ENCODE measurements at places on chromosomes 6 and 20. TPM values are rescaled to one million over a fixed set of nuclear protein-coding genes. Genes with fewer than 3 reads are reported as not detected.

DNA sequence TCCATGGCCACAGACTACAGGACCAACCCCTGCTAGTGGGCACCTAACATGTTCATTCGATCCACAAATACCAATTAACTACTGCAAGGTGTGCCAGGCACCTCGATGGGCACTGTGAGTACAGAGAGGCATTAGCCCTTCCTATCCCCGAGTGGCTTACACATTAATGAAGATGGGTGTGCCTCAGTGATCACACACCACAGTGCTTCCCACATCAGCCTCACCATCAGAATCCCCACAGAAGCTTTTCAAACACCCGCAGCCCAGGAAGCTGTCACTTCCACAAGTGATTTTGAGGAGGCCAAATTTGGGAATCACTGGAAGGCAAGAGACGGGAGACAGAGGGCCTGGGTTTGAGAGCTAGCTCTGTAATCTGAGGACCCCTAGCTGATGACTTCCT lies 23.7 kb downstream of the EZR start:
- H3K4me1 ChIP-seq: peaks cover 40% of the 10 kb centered on the region
- no peak overlapping the region for H3K4me3 ChIP-seq
- H3K36me3 ChIP-seq: no peaks in the 10 kb centered on the region
- DNase-seq: no peak
- no peaks in the 10 kb centered on the region for H3K27me3 ChIP-seq
- no peak overlapping the region for H3K27ac ChIP-seq

- H3K36me3 ChIP-seq: no peaks in the 10 kb centered on the region
- no peak overlapping the region for H3K4me3 ChIP-seq
- H3K4me1 ChIP-seq: no peaks in the 10 kb centered on the region
- DNase-seq: no peak
- no peaks in the 10 kb centered on the region for H3K27me3 ChIP-seq
- no peak overlapping the region for H3K27ac ChIP-seq
These were observed 142.6 kb downstream of the MRPL14 start for GRCh38 chr6:43984442-43985321.

GRCh38 chr6:146028252-146028795 lies 538 bp upstream of the GRM1 start:
- no peak overlapping the region for H3K4me3 ChIP-seq
- H3K36me3 ChIP-seq: no peaks in the 10 kb centered on the region
- DNase-seq: peak; percentile 74
- no peaks in the 10 kb centered on the region for H3K27me3 ChIP-seq
- H3K27ac ChIP-seq: no peak overlapping the region

- DNase-seq: no peak
- no peaks in the 10 kb centered on the region for H3K4me1 ChIP-seq
- H3K4me3 ChIP-seq: no peak overlapping the region
- H3K27ac ChIP-seq: no peak overlapping the region
These were observed 860.3 kb upstream of the SLC35B3 start for GRCh38 chr6:9295644-9296043.

GRCh38 chr20:49567421-49568277 lies at the start of gene PTGIS:
Gene PTGIS, minus strand, starts transcription at chr20:49568137. Its CDS starts 21 bp downstream, at chr20:49568116.
- peak within 1 kb of the TSS; percentile 61 for H3K4me3 ChIP-seq
- DNase-seq: no peak
- H3K27ac ChIP-seq: peak within 1 kb of the TSS; percentile 84
- H3K27me3 ChIP-seq: no peaks in the 10 kb centered on the region

Gene HRH3
- total RNA-seq: 1.1 TPM

DNA sequence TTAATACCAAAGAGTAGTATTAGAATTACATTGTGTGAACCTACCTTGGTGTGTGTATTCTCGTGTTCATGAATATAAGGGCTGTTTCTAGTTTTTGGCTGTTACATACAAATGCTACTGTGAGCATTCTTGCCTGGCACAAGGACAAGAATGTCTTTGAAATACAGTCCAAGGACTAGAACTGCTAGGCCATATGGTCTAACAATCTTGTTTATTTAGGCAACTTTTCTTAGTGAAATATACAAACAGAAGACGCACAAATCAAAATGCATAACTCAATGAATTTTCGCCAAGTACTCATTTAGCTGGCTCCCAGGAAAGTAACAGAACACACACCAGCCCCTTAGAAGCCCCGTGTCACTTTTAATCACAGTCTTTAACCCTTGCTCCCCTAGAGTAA lies 28.5 kb downstream of the KDM1B start:
- H3K27ac ChIP-seq: no peak overlapping the region
- H3K36me3 ChIP-seq: no peaks in the 10 kb centered on the region
- H3K27me3 ChIP-seq: no peaks in the 10 kb centered on the region
- no peak overlapping the region for H3K4me3 ChIP-seq

DNA sequence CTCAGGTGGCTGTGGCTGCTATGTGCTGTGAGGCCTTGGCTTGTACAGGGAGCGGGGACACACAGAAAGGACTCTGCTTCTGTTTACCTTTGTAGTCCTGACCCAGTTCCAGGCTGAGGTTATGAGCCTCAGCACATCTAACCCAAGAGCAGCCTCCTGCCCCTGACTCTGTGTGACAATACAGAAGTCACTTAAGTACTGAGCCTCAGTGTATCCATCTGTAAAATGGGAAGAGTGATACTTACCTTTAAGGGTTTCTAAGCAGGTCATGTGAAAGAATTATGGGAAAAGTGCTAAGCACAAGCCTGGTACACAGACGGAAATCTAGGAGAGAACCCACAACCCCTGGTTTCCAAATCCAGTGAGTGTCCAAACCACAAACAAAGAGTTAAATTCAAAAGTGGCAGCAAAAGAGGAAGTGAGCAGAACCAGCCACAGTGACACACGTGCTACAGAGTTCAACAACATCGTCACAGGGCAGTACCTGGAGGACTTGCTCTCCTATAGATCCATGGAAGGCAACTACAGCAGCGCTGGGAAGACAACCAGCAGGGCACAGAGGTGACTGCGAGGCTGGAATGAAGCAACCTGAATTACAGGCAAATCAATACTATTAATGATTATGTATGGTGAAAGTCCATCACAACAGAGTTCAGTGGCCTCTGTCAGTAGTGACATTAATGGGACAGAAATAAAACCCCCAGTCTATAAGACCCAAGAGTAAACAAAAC lies 12.5 kb downstream of the TRIM26 start:
- no peaks in the 10 kb centered on the region for H3K27me3 ChIP-seq
- H3K4me3 ChIP-seq: no peak overlapping the region
- no peaks in the 10 kb centered on the region for H3K36me3 ChIP-seq
- no peak for DNase-seq
- H3K27ac ChIP-seq: no peak overlapping the region

- H3K4me1 ChIP-seq: no peaks in the 10 kb centered on the region
- no peaks in the 10 kb centered on the region for H3K36me3 ChIP-seq
- no peaks in the 10 kb centered on the region for H3K27me3 ChIP-seq
- no peak for DNase-seq
- H3K27ac ChIP-seq: no peak overlapping the region
- H3K4me3 ChIP-seq: no peak overlapping the region
These were observed 300.9 kb upstream of the PRDM1 start for GRCh38 chr6:105785066-105785811.

Gene ATRN
- total RNA-seq: 42.7 TPM

Gene TRIM31
- total RNA-seq: 4.0 TPM

- no peak overlapping the region for H3K27ac ChIP-seq
- H3K4me1 ChIP-seq: no peaks in the 10 kb centered on the region
- DNase-seq: no peak
- no peaks in the 10 kb centered on the region for H3K27me3 ChIP-seq
- H3K36me3 ChIP-seq: no peaks in the 10 kb centered on the region
- H3K4me3 ChIP-seq: no peak overlapping the region
These were observed 590.0 kb upstream of the NOX3 start for GRCh38 chr6:156045401-156046267.

DNA sequence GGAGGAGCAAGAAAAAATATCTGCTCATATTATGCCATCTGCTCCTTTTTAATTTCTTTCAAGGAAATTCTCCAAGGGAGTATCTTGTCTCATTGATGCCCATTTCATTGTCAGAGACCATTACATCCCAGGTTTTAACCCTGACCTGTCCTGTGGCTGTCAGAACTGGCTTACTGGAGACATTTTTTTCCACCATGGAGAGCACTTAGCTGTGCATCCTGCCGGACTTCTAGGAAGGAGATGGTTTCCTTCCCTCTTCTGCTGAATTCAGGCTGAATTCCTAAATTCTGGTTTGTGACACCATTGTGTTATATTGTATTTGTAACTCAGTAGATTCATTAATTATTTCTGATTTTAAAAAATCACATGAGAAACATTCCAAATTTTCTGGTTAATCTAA lies 70.3 kb downstream of the NKAIN2 start:
- no peaks in the 10 kb centered on the region for H3K27me3 ChIP-seq
- H3K36me3 ChIP-seq: no peaks in the 10 kb centered on the region
- H3K27ac ChIP-seq: no peak overlapping the region
- no peak overlapping the region for H3K4me3 ChIP-seq

DNA sequence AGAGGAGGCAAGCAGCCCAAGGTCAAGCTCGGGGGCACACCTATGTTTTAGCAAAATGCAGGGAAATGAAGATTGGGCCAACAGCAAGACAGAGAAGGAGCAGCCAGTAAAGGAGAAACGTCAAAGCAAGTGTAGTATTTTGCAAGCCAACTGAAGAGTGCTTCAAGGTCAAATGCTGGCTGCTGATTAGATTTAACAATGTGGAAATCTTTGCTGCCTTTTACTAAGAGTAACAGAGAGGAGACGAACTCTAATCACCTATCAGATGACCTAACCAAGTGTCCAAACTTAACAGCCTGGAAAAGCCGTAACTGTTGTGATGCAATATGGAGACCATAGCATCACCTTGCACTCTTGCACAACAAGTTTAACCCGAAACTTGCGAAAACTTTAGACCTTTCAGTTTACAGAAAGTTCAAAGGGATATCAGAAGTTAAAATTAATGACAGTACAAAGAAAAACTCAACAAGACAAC lies 30.4 kb downstream of the AKIRIN2 start:
- no peak overlapping the region for H3K27ac ChIP-seq
- no peaks in the 10 kb centered on the region for H3K4me1 ChIP-seq
- no peaks in the 10 kb centered on the region for H3K36me3 ChIP-seq
- DNase-seq: no peak
- H3K4me3 ChIP-seq: no peak overlapping the region
- no peaks in the 10 kb centered on the region for H3K27me3 ChIP-seq

- DNase-seq: no peak
- H3K36me3 ChIP-seq: no peaks in the 10 kb centered on the region
- peaks cover 19% of the 10 kb centered on the region for H3K4me1 ChIP-seq
- H3K4me3 ChIP-seq: no peak overlapping the region
These were observed 6.2 kb downstream of the TRIM26 start for GRCh38 chr6:30206799-30207618.

Gene RSPO4
- 2.2 TPM for total RNA-seq

GRCh38 chr6:135323202-135323668 lies 142.1 kb downstream of the MYB start:
- no peak overlapping the region for H3K4me3 ChIP-seq
- H3K27me3 ChIP-seq: no peaks in the 10 kb centered on the region
- no peak for DNase-seq
- no peaks in the 10 kb centered on the region for H3K4me1 ChIP-seq
- H3K27ac ChIP-seq: no peak overlapping the region

Gene FAM209B
- 89.4 TPM for total RNA-seq

Gene OXT
- 3.7 TPM for total RNA-seq

GRCh38 chr6:115971785-115972184 lies 88.9 kb downstream of the FRK start:
- H3K27ac ChIP-seq: no peak overlapping the region
- no peaks in the 10 kb centered on the region for H3K4me1 ChIP-seq
- H3K4me3 ChIP-seq: no peak overlapping the region
- H3K27me3 ChIP-seq: no peaks in the 10 kb centered on the region
- no peak for DNase-seq

DNA sequence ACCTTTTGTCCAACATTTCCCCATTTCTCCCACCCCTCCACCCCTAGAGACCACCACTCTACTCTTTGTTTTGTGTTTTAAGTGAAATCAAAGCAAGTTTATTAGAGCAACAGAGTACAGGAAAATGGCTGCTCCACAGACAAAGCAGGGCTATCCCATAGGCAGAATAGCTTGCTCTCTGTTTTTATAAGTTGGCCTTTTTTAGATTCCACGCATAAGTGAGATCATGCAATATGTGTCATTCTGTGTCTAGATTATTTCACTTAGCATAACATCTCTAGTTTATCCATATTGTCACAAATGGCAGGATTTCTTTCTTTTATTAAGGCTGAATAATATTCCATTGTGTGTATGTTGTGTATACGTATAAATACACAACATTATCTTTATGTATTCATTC lies 30.1 kb upstream of the SMLR1 start:
- no peak overlapping the region for H3K27ac ChIP-seq
- H3K27me3 ChIP-seq: no peaks in the 10 kb centered on the region
- no peaks in the 10 kb centered on the region for H3K36me3 ChIP-seq

Data from testis (tissue), 5 donors.